OCI-LY7 (cell line): ENCODE measurements at places on chromosomes 3 and 15. TPM values are rescaled to one million over a fixed set of nuclear protein-coding genes. Genes with fewer than 3 reads are reported as not detected.

The ADCY5 gene
- 0.63 TPM in 1 of 2 replicates, not detected in the other for total RNA-seq

The CD200R1 gene
- total RNA-seq, result 0.17 and 0.25 TPM in 2 replicates

The PRRT3 gene
- total RNA-seq, result 4.1 and 4.3 TPM in 2 replicates

The RHO gene
- total RNA-seq, result not detected in 2 replicates

The GOLGA6A gene
- 0.13 and 0.63 TPM in 2 replicates for total RNA-seq

The AMIGO3 gene
- total RNA-seq, result 0.80 TPM in 1 of 2 replicates, not detected in the other

The PTX3 gene
- total RNA-seq, result not detected in 2 replicates

The IQCF5 gene
- not detected in 2 replicates for total RNA-seq

The LIPC gene
- total RNA-seq, result not detected in 2 replicates

The FAM81A gene
- total RNA-seq, result 37.4 and 40.3 TPM in 2 replicates
